ENCODE measurements at places on chromosomes 3 and 15. TPM values are rescaled to one million over a fixed set of nuclear protein-coding genes. Genes with fewer than 3 reads are reported as not detected.

The MCTP2 gene
- total RNA-seq: 16.5 TPM

- peaks cover 19% of the 10 kb centered on the region for H3K36me3 ChIP-seq
- H3K27me3 ChIP-seq: no peaks in the 10 kb centered on the region
- H3K27ac ChIP-seq: no peak overlapping the region
- no peak overlapping the region for H3K4me3 ChIP-seq
- H3K4me1 ChIP-seq: no peaks in the 10 kb centered on the region
These were observed 106.3 kb downstream of the C3orf70 start for GRCh38 chr3:185046603-185047002.

DNA sequence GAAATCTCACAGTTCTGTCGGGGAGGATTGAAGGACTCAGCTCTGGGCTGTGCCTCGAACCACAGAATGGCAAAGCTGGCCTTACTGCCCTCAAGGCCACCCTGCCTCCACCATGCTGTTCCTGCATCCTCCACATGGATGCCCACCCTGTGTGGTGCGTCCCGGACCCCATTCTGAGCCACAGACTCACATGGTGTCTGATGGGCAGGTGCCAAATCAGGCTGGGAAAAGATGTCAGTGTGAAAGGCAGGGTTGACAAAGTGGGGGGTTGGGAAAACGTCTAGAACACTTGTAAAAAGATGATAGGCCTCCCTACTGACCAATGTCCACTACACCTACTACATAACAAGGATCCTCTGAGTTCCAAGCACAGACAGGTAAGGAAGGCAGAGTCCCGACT lies 49.4 kb downstream of the TM2D3 start:
- no peaks in the 10 kb centered on the region for H3K36me3 ChIP-seq
- no peak for DNase-seq
- H3K4me1 ChIP-seq: no peaks in the 10 kb centered on the region
- H3K27me3 ChIP-seq: peaks cover 4% of the 10 kb centered on the region

The ADPRH gene
- 6.8 TPM for total RNA-seq

The LMOD3 gene
- not detected for total RNA-seq

GRCh38 chr3:70400194-70400593 lies 87.8 kb upstream of the MDFIC2 start:
- H3K4me3 ChIP-seq: no peak overlapping the region
- no peaks in the 10 kb centered on the region for H3K4me1 ChIP-seq
- DNase-seq: no peak
- no peak overlapping the region for H3K27ac ChIP-seq
- no peaks in the 10 kb centered on the region for H3K27me3 ChIP-seq

GRCh38 chr3:128617557-128618397 lies 32.8 kb downstream of the RPN1 start:
- H3K27me3 ChIP-seq: no peaks in the 10 kb centered on the region
- peaks cover 21% of the 10 kb centered on the region for H3K4me1 ChIP-seq
- H3K36me3 ChIP-seq: peaks cover 24% of the 10 kb centered on the region
- H3K4me3 ChIP-seq: peak overlapping the region; percentile 87

GRCh38 chr3:124967964-124968363 lies 33.4 kb upstream of the MUC13 start:
- DNase-seq: no peak
- H3K27me3 ChIP-seq: no peaks in the 10 kb centered on the region
- H3K4me3 ChIP-seq: no peak overlapping the region
- no peaks in the 10 kb centered on the region for H3K4me1 ChIP-seq
- no peak overlapping the region for H3K27ac ChIP-seq

- no peak for DNase-seq
- peak overlapping the region; percentile 80 for H3K4me3 ChIP-seq
- no peaks in the 10 kb centered on the region for H3K27me3 ChIP-seq
- peak overlapping the region; percentile 12 for H3K27ac ChIP-seq
- H3K36me3 ChIP-seq: peaks cover 11% of the 10 kb centered on the region
These were observed 8.4 kb downstream of the CSK start for GRCh38 chr15:74790080-74790916.

The POLQ gene
- total RNA-seq: 12.4 TPM

The CD86 gene
- total RNA-seq: 1.2 TPM

- no peak overlapping the region for H3K27ac ChIP-seq
- H3K4me3 ChIP-seq: no peak overlapping the region
- DNase-seq: no peak
- H3K4me1 ChIP-seq: no peaks in the 10 kb centered on the region
- no peaks in the 10 kb centered on the region for H3K36me3 ChIP-seq
- H3K27me3 ChIP-seq: no peaks in the 10 kb centered on the region
These were observed 83.3 kb downstream of the IGF2BP2 start for GRCh38 chr3:185741586-185741985.

DNA sequence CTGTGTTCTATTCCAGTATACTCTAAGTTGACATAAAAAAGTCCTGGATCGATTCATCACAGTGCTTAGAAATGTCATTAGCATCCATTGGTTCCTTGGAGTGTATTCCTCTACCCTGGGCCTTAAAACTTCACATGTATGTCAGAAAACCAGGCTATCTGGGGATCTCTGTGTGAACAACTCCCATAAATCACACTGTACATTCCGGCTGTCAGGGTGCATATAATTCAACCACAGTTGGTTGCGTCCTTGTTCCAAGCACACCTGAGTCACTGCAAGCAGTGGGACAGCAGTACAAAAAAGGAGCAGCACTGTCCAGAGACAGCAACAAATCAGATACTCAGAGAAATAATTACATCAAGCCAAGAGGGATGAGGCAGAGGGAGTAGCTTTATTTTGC lies 52.4 kb downstream of the PDZRN3 start:
- no peaks in the 10 kb centered on the region for H3K36me3 ChIP-seq
- H3K4me3 ChIP-seq: no peak overlapping the region
- no peak overlapping the region for H3K27ac ChIP-seq
- H3K27me3 ChIP-seq: no peaks in the 10 kb centered on the region

The GOLGA6A gene
- 0.07 TPM for total RNA-seq
